Nasal cavity respiratory epithelium epithelial cell of viscerocranial mucosa (primary cell): ENCODE measurements at places on chromosomes 3 and 15. TPM values are rescaled to one million over a fixed set of nuclear protein-coding genes. Genes with fewer than 3 reads are reported as not detected.

Gene LYZL4
- not detected in 2 replicates for total RNA-seq

Gene KLHL40
- not detected in 2 replicates for total RNA-seq

Gene POLQ
- total RNA-seq = 0.50 and 1.0 TPM in 2 replicates

Gene LRRC57
- 25.6 and 30.2 TPM in 2 replicates for total RNA-seq

Gene SCAANT1
- total RNA-seq = not detected in 2 replicates

Gene CHDH
- under 0.01 and 0.21 TPM in 2 replicates for total RNA-seq

Gene TM6SF1
- total RNA-seq = 0.71 and 1.7 TPM in 2 replicates
